ENCODE measurements at places on chromosomes 1 and 21.

- no peak for DNase-seq
Observed at GRCh38 chr1:221076391-221076811, 197.2 kb downstream of the HLX start.

DNA sequence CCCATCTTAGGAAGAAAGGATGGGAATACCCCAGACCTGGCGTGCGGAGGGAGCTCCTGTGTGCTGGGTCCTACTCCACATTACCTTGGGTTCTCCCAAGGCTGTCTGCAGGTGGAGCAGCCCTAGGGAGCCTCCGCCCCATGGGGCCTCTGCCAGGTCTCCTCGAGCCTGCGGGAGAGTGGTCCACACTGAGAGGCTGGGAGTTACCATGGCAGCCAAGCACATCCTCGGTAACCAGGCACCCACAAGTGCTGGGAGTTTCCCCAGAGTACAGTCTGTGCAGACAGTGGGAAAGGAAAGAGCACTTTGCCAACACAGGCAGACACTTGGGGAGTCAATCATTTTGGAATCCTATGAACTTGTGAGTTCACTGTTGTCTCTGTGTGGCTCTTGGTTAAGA is 249.4 kb downstream of the DYRK1A start:
- DNase-seq: no peak

DNA sequence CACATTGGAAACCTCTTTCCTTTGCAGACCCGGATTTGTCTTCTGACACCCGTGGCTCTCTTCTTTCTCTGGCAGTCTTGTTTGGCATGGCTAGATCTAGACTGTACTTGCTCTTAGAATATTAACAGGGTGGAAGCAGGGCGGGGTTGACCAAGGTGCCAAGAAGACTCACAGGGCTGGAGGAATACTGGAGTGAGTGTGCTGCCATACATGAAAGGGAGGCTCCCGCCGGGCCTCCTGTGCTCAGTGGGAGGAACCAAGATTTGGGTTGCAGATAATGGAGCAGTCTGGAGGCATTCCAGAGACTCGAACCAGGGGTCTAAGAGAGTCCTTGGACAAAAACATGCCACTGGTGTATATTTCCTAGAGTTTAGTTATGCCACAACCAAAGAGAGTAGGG is 27.6 kb upstream of the SNX27 start:
- DNase-seq: no peak

- DNase-seq: no peak
Observed at GRCh38 chr21:43325968-43326715, 100.8 kb downstream of the SIK1 start.

- DNase-seq: peak; percentile 29
Observed at GRCh38 chr1:71521655-71522264, 440.9 kb upstream of the ZRANB2 start.

DNA sequence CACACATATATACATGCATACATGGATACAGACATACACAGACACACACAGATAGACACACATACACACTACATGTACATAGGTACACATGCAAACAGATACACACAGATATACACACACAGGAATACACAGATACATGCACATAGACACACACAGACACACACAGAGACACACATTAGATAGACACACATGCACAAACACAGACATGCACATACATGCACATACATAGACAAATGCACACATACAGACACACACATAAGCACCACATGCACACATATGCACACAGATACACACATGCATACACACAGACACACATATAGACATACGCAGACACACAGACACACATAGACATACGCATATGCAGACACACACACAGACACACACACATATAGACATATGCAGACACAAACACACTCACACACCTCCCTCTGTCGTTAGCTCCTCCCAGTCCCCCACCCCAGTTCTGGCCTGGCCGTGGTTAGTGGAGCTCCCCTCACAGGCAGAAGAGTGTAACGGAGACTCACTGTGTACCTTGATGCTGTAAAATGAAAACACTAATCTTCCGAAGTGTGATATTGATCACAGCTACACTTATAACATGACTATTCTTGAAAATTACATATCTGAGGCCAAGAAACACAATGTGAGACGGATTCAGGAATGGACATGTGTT is 7.6 kb downstream of the UBASH3A start:
- no peak for DNase-seq

GRCh38 chr21:28725396-28725795 is 267.3 kb downstream of the LTN1 start:
- no peak for DNase-seq

DNA sequence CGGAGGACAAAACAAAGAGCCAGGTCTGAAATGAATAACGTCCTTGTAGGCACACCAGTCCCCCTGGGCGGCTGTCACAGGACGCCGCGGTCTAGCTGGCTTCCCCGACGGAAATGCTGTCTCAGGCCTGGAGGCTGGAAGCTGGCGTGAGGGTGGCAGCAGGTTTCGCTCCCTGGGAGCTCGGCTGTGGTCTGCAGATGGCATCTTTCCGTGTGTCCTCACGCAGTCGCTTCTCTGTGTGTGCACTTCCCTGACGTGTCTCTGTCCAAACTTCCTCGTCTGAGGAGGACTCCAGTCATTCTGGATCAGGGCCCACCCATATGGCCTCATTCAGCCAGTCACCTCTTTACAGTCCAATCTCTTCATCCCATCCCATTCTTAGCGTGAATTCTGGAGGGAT is 14.2 kb downstream of the TNFRSF14 start:
- DNase-seq: no peak

- DNase-seq: no peak
Observed at GRCh38 chr1:95216292-95216990, 17.6 kb upstream of the RWDD3 start.

GRCh38 chr1:167330601-167331293 is 110.1 kb downstream of the POU2F1 start:
- no peak for DNase-seq

DNA sequence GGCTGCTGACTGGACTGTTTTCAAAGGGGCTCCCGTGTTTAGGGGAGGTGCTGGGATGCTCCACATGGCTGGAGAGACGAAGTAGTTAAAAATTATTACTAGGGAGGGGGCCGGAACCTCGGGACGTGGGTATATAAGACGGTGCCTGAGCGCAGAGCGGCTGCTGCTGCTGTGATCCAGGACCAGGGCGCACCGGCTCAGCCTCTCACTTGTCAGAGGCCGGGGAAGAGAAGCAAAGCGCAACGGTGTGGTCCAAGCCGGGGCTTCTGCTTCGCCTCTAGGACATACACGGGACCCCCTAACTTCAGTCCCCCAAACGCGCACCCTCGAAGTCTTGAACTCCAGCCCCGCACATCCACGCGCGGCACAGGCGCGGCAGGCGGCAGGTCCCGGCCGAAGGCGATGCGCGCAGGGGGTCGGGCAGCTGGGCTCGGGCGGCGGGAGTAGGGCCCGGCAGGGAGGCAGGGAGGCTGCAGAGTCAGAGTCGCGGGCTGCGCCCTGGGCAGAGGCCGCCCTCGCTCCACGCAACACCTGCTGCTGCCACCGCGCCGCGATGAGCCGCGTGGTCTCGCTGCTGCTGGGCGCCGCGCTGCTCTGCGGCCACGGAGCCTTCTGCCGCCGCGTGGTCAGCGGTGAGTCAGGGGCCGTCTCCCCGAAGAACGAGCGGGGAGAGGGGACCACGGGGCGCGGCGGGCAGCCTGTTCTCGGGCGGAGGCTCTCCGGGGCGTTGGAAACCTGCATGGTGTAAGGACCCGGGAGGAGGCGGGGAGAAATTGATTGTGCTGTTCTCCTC is at the start of gene CHODL:
Gene CHODL, plus strand, starts transcription at position 163 of the 793 bp plus-strand sequence. Its CDS starts 391 bp downstream, at position 554.
- no peak for DNase-seq

DNA sequence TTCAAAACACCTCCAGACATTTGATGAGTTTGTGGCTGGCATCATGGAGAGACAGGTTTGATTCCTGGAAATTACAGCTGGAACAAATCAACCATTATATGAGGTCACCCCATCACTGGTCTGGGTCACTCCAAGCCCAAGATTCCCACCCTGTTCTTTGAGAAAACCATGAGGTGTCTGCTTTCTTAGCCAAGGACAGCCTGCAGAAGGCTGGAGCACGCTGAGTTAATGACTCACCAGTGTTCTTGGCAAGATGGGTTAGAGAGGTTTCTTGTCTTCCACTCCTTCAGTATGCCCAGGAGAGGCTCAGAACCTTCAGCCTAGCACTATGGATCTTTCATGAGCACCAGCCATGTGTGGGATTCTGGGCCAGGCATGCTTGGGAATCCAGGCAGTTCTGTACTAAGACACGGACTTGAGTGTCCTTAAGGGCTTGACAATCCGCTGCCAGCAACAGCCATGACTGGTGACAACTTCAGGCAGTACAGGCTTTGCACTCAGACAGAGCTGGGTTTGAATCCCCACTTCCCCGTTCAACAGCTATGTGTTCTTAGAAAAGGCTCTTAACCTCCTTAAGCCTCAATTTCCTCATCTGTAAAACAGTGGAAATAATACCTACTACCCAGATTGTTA is 43.9 kb downstream of the GRHL3 start:
- DNase-seq: peak; percentile 49

- DNase-seq: no peak
Observed at GRCh38 chr1:197965132-197965840, 48.1 kb downstream of the LHX9 start.

DNA sequence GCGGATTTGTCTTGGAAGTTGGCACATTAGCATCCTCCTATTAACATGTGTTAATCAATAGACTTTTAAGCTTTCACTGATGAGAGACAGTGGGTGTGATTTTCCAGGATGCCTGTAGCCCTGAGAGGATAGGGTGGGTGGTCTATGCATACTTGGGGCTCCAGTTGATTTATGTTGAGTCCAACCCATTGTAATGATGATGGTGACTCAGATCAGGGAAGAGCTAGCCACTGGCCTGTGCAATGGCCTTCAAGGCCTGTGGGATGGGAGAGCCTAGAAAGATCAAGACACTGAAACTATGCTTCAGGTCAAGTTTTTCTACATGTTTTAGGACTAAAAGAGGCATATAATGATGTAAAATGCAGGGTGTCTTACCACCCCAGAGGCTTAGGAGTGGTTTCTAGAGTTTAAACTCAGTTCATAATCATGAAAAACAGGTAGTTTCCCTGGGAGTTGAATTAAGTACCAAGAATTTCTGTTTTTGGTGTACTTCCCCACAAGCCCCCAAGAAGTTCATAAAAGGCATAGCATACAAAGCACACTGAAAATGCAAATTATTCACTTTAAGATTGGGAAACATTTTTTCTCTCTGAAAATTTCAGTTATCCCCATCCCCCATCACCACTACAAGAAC is 19.9 kb downstream of the BEND5 start:
- DNase-seq: no peak

GRCh38 chr1:202662081-202662480 is 48.2 kb downstream of the SYT2 start:
- no peak for DNase-seq

DNA sequence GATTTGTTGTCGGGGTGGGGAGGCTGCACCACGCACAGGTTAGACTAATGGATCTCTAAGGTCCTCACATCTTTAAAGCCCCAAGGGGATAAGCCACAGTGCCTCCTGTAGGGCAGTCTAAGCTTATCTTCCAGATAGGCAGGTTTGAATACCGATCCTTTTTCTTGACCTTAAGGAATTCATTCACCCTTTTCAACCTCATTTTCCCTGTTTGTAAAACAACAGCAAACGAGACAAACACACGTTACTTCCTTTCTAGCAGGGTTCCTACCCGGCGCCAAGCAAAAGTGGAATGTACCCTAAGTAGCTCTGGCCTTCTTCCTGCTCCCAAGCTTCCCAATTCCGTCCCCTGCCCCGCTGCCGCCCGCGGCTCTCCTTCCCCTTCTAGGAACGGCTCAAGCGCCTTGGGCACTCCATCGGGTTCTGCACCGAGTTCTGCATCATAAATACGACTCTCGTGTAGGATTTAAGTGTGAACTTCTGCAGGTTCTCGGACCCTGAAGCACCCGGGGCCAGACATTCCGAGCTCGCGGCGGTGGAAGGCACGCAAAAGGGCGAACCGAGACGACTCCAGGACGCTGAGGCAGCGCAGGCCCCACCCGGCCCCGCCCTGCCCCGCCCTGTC is 548 bp upstream of the CDC20 start:
- DNase-seq: peak; percentile 47

DNA sequence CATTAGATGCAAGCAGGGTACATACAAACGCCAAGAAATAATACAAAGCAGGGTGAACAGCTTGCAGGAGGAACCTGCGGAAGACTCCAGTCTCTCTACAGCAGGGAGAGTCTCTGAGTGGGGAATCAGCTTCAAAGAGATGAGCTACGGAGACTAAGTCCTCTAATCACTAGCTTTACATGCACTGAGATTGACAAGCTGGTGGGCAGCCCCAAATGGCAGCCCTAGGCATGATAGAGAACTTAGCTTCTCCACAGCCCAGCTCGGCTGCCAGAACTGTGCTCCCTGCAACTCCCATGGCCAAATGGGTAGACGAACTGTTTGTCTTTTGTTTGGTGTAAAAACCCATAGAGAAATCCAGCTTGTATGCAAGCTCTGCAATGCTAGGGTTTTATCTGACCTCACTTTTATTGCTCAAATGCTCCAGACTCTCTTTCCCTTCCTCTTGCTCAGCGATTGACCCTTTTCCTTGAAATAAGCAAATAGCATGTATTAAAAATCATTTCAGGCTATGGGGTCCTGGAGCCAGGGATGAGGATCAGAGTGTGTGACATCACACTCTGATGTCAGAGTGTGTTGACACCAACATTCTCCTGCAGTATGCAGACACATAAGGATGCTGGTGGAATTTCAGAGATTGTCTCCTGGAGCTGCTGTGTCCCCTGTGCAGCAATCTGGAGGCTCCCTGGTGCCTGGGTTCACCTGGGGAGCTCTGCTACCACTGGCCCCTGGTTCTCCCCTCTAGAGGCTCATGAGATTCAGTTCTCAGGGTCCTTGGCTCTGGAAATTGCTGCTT is 238.5 kb downstream of the TTLL7 start:
- DNase-seq: no peak

GRCh38 chr1:63887809-63888208 is 114.0 kb downstream of the ROR1 start:
- no peak for DNase-seq

- peak; percentile 33 for DNase-seq
Observed at GRCh38 chr1:212293579-212293978, 8.4 kb downstream of the PPP2R5A start.

- no peak for DNase-seq
Observed at GRCh38 chr1:29993950-29994349, 729.4 kb downstream of the MATN1 start.

DNA sequence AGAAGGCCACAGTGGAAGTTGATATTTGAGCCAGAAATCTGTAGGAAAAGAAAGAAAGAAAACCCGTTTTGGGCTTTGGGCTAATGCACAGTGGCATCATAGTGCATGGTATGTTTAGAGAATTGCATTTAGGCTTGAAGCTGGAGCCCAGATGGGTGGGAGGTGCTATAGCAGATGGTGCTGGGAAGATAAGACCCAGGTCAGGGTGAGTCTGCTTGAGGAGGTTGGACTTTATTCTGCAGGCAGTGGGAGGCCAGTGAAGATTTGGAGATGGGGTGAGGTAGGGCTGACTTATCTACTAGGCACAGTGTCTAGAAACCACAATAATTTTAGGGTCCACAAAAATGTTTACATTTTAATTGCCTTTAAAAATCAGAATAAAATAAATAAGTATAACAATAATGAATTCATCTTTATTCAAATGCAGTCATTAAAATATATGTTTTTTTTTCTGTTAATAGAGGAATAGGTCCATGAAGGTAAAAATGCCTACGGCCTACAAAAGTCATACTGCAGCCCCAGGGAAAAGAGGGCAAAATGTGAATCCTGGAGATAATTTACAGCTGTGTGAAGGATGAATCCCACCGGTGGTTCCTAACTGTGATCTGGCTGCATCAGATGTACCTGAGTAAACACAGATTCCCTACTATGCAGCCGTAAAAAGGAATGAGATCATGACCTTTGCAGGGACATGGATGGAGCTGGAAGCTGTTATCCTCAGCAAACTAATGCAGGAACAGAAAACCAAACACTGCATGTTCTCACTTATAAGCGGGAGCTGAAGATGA is 8.7 kb downstream of the DNAJC6 start:
- DNase-seq: no peak

- no peak for DNase-seq
Observed at GRCh38 chr1:205980237-205980870, 22.8 kb downstream of the RAB7B start.
